G401 (cell line): ENCODE measurements at places on chromosomes 7 and 10. TPM values are rescaled to one million over a fixed set of nuclear protein-coding genes. Genes with fewer than 3 reads are reported as not detected.

- DNase-seq, result no peak
Measured at GRCh38 chr7:138837627-138838026, 39.6 kb upstream of the ATP6V0A4 start.

Gene MAT1A
- total RNA-seq, result 2.1 and 3.9 TPM in 2 replicates

DNA sequence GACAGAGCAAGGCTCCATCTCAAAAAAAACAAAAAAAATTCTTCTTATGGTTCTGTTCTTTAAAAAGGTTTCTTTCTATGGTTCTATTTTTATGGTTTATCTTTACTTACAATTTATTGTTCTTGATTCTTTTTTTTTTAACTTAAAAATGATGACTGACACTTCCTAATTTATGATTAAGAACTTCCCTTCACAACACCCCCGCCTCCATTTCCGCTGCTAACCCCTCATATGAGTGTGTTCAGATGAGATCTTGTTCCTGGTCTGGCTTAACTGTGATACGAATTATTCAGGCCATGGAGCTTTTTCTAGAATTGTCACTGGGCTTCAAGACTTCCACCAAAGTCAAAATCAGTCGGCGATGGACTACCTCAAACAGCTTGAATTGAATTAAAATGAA lies 33.9 kb downstream of the PTER start:
- DNase-seq, result no peak

DNA sequence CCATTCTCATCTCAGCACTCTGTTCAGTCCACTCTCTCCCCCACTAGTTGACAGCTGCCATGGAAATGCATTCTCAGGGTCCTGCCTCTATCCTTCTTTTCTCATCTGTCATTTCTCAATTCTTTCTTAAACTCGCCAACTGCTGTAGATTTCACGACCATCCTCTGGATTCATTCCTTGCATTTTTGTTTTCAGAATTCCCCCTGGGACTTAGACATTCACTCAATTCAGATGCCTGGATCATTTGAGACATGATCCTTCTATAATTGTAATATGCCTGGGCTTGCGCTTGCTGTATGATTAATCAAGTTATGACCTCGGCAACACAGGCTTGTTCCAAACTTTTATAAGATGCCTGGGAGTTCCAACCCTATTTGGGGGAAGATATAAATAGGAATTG lies 104.5 kb downstream of the RAB11FIP2 start:
- no peak for DNase-seq

GRCh38 chr10:9357471-9357870 lies 1303.0 kb downstream of the GATA3 start:
- no peak for DNase-seq

Gene LEP
- not detected in 2 replicates for total RNA-seq

Gene ACBD7
- total RNA-seq, result 7.3 and 13.1 TPM in 2 replicates

Gene ICA1
- total RNA-seq, result 29.1 and 51.6 TPM in 2 replicates

GRCh38 chr10:85407088-85407487 lies 959.5 kb downstream of the GRID1 start:
- DNase-seq, result peak; percentile 25

GRCh38 chr10:13003759-13004158 lies 2.2 kb upstream of the CCDC3 start:
- DNase-seq, result no peak

DNA sequence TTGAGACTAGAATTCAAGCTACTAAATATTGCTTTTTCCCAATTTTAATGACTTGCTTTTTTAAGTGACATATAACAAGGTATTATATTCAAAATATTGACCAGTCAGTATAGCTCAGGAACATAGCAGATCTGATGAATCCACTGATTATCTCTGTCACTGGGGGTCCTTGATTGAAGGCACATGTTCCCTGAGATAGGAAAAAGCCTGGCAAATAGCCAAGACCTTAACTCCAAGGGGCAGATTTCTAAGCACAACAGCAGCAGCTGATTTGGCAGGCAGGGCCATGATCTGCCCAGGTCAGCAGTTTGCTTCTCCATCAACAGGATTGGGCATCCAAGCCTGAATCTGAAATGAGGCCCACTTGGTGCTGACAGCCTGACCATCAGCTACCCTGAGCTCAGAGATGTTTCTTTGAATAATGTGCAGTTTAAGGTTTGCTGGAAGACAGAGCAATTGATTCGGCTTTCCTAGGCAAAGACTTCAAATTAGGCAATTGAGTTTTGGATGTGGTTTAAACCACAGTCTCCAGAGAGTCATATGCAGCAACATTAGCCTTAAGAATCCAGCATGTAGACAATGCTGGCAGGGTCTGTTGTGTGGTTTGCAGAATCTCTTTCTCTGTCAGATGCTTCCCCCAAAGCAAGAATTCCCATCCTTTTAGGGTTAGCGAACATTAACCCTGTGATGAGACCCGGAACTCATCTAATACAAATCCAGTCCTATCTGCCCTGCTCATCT lies 352.6 kb downstream of the ADRA2A start:
- no peak for DNase-seq

Gene NXPH1
- total RNA-seq, result not detected in 2 replicates

Gene TRRAP
- 12.2 and 17.3 TPM in 2 replicates for total RNA-seq

DNA sequence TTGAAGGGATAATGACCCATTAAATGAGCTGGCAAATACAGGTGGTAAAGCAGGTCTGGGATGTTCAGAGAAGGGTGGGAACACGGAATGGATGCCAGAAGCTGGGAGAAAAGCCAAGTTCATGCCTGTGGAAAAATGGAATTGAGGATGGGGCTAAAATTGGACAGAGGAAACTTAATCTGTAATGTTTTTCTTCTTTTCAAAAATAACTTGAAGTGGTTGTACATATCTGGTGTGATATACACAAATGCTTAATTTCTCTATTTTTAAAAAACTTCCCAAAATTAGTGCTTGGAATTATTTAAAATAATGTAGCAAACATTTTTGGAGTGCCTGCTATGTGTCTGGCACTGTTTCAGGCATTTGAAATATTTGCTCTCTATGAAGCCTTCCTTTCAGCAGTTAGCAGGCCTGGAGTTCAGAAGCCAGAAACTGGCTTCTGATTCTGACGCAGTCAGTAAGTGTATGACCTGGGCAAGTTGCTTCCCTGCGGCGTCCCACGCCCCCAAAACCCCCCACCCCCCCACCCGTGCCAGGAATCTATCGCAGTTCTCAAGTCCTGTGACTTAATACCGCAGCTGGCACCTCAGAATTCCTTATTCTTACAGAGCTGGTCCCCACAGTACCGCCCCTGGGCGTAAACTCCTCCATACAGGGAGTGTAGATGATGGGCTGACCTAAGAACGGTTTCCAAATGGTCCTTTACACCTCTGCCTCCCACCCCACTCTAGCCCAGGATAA lies 828 bp upstream of the MALSU1 start:
- peak; percentile 18 for DNase-seq

DNA sequence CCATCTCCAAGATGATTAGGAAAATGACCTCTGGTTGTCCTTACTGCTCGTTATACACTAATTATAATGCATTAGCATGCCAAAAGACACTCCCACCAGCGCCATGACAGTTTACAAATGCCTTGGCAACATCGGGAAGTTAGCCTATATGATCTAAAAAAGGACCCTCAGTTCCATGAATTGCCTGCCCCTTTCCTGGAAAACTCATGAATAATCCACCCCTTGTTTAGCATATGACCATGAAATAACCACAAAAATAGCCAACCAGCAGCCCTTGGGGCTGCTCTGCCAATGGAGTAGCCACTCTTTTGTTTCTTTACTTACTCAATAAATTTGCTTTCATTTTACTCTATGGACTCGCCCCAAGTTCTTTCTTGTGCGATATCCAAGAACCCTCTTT lies 41.6 kb upstream of the KCNMA1 start:
- DNase-seq, result no peak

Gene SEMA3A
- total RNA-seq, result 0.34 TPM in 1 of 2 replicates, not detected in the other

DNA sequence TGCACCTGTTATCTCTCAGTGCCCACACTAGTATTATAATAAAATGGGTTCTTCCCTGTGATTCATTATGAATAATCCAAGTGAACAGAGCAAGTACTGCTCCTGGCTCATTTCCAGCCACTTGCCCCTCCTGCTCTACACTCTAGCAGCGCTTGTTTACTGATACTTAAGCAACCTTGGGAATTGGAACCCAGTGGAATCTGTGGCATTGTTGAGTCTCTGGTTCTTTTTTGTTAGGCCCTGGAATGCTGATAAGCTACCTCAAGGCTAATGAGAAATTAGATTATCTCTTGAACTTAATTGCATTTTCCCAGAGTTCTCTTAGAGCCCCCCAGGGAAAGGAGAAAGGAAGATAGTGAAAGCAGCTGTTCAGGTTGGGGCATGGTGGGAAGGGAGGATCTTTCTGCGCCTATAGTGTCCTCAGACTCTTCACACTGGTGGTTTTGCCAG lies 34.0 kb downstream of the PRKAR2B start:
- no peak for DNase-seq

Gene CHRM2
- total RNA-seq, result under 0.01 and 0.06 TPM in 2 replicates

DNA sequence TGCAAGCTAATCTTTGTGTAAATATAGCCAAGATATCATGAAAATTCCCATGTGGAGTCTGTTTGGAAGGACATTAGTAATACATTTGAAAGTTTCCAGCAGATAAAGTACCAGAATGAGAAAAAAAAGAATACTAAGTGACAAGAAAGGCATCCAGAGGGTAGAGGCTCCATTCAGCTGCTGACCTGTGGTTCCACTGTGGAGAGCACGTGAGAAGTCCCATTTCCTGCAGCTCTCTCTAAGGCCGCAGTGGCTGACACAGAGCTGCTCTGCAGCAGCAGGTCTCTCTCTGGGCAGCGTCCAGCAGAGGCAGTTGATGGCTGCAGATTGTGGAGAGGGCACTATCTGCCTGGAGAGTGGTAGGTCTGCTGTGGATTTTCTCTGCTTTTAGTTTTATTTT lies 100.1 kb upstream of the TMEM72 start:
- no peak for DNase-seq

Gene CHPF2
- total RNA-seq, result 22.3 and 31.1 TPM in 2 replicates

DNA sequence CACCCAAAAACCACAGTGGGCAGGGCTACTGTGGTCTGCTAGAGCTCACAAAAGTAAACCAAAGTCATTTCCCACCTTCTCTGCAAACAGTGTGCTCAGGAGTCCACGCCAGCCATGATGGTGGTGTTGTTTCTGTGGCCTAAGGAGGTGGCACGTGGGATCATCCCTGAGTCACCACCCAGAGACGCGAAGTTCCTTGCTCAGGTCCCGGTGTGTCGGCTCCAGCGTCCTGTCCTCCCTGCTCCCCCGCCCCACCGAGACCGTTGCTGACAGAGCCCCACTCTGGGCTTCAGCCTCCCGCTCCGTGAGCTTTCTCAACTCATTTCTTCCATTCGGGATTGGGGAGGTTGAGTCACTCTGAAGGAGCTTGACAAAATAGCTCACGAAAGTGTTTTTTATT lies 118.7 kb downstream of the NPTX2 start:
- no peak for DNase-seq

GRCh38 chr10:66931340-66931948 lies 5.6 kb downstream of the LRRTM3 start:
- DNase-seq, result peak; percentile 90

GRCh38 chr10:100045592-100045991 lies 35.8 kb upstream of the DNMBP start:
- DNase-seq, result no peak

Gene SHTN1
- 0.62 and 2.4 TPM in 2 replicates for total RNA-seq

- no peak for DNase-seq
Measured at GRCh38 chr10:75263806-75264205, 28.0 kb upstream of the COMTD1 start.

Gene OR13A1
- not detected in 2 replicates for total RNA-seq

GRCh38 chr7:102286237-102287110 lies at the start of gene SH2B2:
Gene SH2B2, plus strand, starts transcription at chr7:102286868. Its CDS starts 13,683 bp downstream, at chr7:102300551.
- DNase-seq, result peak; percentile 60
